ENCODE measurements at places on chromosomes 2 and 18. TPM values are rescaled to one million over a fixed set of nuclear protein-coding genes. Genes with fewer than 3 reads are reported as not detected.

DNA sequence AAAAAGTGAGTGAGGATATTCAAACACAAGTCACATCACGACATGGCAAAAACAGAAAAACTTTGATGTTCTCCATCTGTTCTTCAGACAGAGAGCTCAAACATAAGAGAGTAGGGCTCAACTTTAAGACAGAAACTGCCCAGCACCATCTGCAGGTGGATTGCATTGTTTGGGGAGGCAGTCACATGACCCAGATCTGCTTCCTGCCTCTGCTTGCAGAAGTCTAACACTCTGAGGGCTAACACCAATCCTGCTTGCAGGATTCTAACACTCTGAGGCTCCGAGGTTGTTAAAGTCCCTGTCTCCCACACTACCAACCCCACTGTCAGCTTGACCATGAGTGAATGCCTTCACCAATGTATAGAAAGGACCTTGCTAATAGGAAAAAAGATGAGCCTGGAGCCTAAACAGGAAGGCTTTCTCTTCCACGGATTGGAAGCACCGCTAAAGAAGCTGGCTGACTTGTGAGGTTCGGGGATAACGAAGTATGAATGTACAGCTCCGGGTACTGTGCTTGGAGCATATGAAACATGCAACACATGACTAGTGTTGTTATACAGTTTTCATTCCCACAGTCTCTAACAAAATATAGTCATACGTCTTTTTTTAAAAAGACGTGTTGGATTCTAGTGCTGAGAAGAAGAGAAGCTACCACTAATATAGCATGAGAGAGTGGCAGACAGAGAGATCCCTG, 176.6 kb upstream of the CREB1 start:
- H3K27me3 ChIP-seq = no peaks in the 10 kb centered on the region
- no peak for DNase-seq
- H3K4me3 ChIP-seq = no peak overlapping the region

GRCh38 chr2:165161510-165161909, 42.3 kb downstream of the SCN3A start:
- no peaks in the 10 kb centered on the region for H3K4me1 ChIP-seq
- no peaks in the 10 kb centered on the region for H3K27me3 ChIP-seq
- H3K27ac ChIP-seq = no peak overlapping the region
- H3K36me3 ChIP-seq = no peaks in the 10 kb centered on the region

GRCh38 chr18:3874581-3874980, 424.6 kb downstream of the TGIF1 start:
- peak overlapping the region; percentile 37 for H3K4me3 ChIP-seq
- H3K4me1 ChIP-seq = peaks cover 25% of the 10 kb centered on the region
- no peak overlapping the region for H3K27ac ChIP-seq
- no peaks in the 10 kb centered on the region for H3K27me3 ChIP-seq
- no peaks in the 10 kb centered on the region for H3K36me3 ChIP-seq

DNA sequence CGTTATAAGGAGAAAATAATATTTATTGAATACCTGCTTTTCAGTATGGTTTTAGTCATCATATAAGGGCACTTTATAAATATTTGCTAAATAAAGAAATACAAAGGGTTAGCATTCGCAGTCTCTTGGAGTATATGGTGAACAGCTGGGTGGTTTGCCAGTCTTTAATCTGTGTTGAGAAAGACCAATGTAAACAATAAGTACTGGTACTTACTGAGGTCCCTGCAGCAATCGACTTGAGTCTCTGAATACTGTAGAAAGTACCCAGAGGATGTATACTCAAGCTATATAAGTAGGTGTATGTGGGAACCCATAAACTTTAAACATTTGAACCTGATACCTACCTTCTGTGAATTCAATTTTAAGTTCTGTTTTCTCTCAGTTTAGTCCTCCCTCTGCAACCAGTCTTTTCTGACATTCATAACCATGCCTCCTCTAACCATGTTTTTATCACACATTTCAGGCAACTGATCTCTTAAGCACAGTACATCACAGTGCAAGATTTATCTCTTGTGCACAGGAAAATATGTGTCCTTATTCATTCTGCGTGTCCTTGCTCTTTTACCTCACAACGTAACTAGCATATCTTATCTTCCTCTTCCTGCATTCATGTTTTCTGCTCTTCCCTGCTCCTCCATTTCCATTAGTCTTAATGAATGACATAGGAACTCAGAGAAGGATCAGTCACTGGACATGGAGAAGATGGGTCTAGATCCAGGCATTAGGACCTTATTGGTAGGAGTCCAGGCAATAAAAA, 21.7 kb downstream of the C18orf63 start:
- H3K27me3 ChIP-seq = no peaks in the 10 kb centered on the region
- no peaks in the 10 kb centered on the region for H3K4me1 ChIP-seq
- no peaks in the 10 kb centered on the region for H3K36me3 ChIP-seq
- no peak overlapping the region for H3K27ac ChIP-seq

MZT2B gene
- total RNA-seq = 344 TPM

DNA sequence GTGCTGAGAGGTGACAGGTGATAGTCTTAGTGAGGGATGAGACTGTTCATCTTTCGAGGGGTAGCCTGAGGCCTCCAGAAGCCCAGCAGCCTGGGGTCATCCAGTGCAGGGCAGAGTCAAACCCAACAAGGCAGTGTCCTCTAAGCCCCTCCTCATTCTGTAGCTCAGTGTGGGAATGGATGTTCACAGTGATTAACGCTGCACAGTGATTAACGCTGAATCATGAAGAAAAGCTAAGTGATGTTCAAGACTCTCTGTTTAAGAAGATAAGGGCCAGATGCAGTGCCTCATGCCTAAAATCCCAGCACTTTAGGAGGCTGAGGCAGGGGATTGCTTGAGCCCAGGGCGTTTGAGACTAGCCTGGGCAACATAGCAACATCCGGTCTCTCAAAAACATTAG, 56.3 kb upstream of the LAPTM4A start:
- H3K27ac ChIP-seq = no peak overlapping the region
- DNase-seq = no peak

GRCh38 chr2:181614874-181615638, 41.8 kb downstream of the CERKL start:
- no peak overlapping the region for H3K27ac ChIP-seq
- no peak for DNase-seq
- H3K36me3 ChIP-seq = no peaks in the 10 kb centered on the region
- H3K4me1 ChIP-seq = no peaks in the 10 kb centered on the region
- H3K27me3 ChIP-seq = no peaks in the 10 kb centered on the region

DNA sequence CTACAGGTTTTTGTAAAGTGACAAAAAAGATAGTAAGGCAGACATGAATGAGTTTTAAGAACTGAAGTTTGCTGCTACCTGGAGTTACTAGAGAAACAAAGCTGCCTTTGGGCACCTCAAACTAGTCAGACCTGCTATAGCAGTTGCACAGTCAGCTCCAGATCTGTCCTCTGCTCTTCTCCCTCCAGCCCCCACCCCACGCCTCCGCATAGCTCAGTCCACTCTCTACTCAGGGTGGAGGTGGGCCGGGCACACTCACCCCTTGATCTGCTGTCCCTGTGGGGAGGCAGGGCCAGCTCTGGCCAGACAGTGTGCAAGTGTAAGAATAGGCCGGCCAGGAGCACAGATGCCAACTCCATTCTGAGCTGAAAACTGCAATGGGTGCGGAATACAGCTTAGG, 4.1 kb downstream of the SERTAD2 start:
- DNase-seq = no peak
- H3K36me3 ChIP-seq = no peaks in the 10 kb centered on the region
- peaks cover 72% of the 10 kb centered on the region for H3K4me1 ChIP-seq

SERPINB12 gene
- total RNA-seq = not detected

- no peaks in the 10 kb centered on the region for H3K4me1 ChIP-seq
- no peak for DNase-seq
- no peak overlapping the region for H3K4me3 ChIP-seq
- no peaks in the 10 kb centered on the region for H3K36me3 ChIP-seq
- H3K27me3 ChIP-seq = no peaks in the 10 kb centered on the region
Observed at GRCh38 chr2:158300394-158300793, 156.2 kb downstream of the CCDC148 start.

PSMA8 gene
- not detected for total RNA-seq

DNA sequence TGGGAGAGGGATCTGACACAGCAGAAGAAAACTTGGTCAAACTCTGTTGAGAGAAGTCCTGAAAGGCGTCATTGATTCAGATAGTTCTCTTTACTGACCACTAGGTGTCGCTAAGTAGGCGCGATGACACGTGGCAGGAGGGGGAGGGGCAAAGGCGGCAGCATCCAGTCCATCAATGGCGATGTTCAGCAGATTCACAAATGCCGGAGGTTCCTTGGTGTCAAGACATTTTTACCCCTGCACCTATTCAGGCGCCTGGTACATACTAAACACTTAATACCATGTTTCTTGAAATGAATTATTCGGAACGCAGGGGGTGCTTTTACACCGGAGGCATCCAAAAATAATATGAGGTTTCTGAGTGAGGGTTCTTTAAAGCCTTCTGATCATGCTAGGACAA, 3.0 kb upstream of the PLEK start:
- no peaks in the 10 kb centered on the region for H3K27me3 ChIP-seq
- H3K36me3 ChIP-seq = no peaks in the 10 kb centered on the region
- no peak overlapping the region for H3K4me3 ChIP-seq
- DNase-seq = peak; percentile 73
- no peak overlapping the region for H3K27ac ChIP-seq

- no peaks in the 10 kb centered on the region for H3K27me3 ChIP-seq
- H3K27ac ChIP-seq = no peak overlapping the region
- peaks cover 23% of the 10 kb centered on the region for H3K4me1 ChIP-seq
- H3K4me3 ChIP-seq = no peak overlapping the region
Observed at GRCh38 chr2:23918837-23919489, 8.0 kb downstream of the ATAD2B start.

DNA sequence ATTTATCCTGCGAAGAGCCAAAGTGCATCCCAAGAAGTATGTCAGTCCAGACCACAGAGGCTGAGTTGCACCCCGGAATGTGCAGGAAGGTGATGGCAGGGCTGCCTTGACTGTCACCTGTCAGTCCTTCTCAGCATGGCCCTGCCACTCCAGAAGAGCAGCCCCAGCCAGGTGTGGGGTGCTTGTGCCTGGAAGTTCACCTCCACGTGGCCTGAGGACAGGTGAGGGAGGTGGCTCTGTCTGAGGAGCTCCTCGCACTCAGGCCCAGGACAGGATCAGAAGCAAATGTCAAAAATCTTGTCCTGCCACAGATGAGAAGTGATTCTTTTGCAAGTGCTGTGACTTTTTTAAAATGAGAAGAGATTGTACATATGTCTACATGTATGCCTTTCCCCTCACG, 31.4 kb upstream of the B3GNT7 start:
- H3K4me3 ChIP-seq = no peak overlapping the region
- H3K27me3 ChIP-seq = no peaks in the 10 kb centered on the region
- DNase-seq = no peak
- H3K27ac ChIP-seq = no peak overlapping the region
- H3K4me1 ChIP-seq = peaks cover 5% of the 10 kb centered on the region
- no peaks in the 10 kb centered on the region for H3K36me3 ChIP-seq

DNA sequence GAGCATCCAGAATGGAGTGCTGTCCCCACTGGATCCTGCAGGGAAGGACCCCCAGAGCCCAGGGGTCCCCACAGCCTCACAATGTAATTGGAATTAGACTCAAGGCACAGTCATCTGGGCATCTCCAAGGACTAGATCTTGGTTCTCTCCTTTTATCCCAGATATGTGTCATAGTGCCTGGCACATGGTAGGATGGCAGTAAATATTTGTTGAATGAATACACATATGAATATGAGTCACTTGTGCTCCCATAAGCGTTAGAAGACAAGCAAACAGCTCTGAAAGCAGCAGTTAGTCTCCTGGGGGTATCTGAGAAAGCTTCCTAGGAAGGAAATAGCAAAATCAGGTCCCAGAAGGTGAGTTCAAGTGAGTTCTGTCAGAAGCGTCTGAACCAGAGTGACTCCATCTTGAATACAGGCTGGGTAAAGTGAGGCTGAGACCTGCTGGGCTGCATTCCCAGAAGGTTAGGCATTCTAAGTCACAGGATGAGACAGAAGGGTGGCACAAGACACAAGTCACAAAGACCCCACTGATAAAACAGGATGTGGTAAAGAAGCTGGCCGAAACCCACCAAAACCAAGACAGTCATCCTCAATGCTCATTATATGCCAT, 234.1 kb upstream of the ID2 start:
- DNase-seq = no peak
- H3K36me3 ChIP-seq = no peaks in the 10 kb centered on the region
- H3K4me3 ChIP-seq = no peak overlapping the region
- no peak overlapping the region for H3K27ac ChIP-seq

DNA sequence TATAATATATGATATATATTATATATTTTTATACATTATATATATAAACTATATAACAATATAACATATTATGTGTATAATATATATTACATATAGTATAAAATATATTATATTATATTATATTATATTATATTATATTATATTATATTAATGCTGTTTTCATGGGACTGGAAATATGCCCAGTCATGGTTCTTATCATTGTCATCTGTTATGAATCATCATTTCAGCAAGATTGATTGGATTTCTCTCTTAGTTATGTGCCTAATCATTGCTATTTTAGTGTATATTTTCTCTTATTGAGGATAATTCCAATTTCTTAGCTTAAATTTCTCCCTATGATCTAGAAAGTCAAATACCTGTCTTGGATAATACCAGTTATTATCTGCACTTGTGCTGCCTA, 617.8 kb downstream of the TRIB2 start:
- DNase-seq = no peak
- no peaks in the 10 kb centered on the region for H3K4me1 ChIP-seq
- H3K36me3 ChIP-seq = no peaks in the 10 kb centered on the region
- no peaks in the 10 kb centered on the region for H3K27me3 ChIP-seq
- no peak overlapping the region for H3K27ac ChIP-seq

DNA sequence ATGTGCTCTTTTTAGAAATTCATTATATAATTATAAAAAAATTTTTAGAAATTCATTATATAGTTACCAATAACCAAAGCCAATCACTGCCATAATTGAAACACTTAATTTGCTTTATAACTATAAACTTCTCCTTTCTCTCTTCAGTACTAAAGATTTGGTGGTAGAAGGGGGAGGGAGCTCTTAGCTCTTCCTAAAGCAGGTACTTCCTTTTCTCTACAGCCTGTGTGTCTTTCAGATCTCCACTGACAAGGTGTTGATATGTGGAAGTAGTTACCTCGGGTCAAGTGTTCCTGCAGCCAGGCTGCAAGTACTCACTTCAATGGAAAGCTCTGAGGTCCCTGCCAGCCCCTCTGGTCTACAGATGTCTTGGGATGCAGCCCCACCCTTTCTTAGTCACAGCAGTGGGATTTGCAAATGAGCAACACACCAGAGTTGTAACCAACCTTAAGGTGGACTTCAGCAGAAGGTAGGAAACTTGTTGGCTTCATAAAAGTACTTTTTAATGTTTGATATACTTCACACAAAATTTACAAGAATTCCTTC, 690.0 kb downstream of the ARHGAP15 start:
- H3K27me3 ChIP-seq = no peaks in the 10 kb centered on the region
- no peak for DNase-seq
- H3K36me3 ChIP-seq = no peaks in the 10 kb centered on the region
- no peak overlapping the region for H3K4me3 ChIP-seq
- no peak overlapping the region for H3K27ac ChIP-seq
